ENCODE measurements at places on chromosomes 11 and 22.
A peak's percentile ranks its signal among the peaks of the same experiment; 100 is the strongest.

DNA sequence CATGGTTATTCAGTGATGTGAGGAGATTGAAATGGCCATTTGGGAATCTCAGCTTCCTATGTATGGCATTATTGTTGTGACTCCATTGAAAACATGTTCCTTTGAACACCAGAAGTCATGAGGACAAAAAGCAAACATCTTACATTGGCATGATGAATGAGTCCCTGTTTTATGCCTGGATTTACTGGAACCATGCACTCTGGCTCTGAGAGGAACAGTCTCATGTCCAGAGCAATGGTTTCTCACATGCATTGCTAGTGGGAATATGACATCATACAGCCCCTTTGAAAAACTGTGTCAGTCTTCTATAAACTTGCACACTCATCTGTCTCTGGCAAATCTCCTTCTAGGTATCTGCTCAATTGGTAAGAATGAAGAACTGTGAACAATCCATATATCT lies 3.4 kb upstream of the KDM4F start:
- no peak for DNase-seq

GRCh38 chr11:64764040-64764611 lies 4.4 kb upstream of the PYGM start:
- DNase-seq, result no peak

- DNase-seq, result peak; percentile 80
Observed at GRCh38 chr11:122690801-122691548, 35.5 kb downstream of the UBASH3B start.

GRCh38 chr11:70788248-70789022 lies 390.1 kb downstream of the CTTN start:
- no peak for DNase-seq

- DNase-seq, result no peak
Observed at GRCh38 chr22:48389916-48390315, 1437.8 kb downstream of the BRD1 start.

GRCh38 chr11:11220786-11221185 lies 132.3 kb downstream of the CSNK2A3 start:
- DNase-seq, result no peak

DNA sequence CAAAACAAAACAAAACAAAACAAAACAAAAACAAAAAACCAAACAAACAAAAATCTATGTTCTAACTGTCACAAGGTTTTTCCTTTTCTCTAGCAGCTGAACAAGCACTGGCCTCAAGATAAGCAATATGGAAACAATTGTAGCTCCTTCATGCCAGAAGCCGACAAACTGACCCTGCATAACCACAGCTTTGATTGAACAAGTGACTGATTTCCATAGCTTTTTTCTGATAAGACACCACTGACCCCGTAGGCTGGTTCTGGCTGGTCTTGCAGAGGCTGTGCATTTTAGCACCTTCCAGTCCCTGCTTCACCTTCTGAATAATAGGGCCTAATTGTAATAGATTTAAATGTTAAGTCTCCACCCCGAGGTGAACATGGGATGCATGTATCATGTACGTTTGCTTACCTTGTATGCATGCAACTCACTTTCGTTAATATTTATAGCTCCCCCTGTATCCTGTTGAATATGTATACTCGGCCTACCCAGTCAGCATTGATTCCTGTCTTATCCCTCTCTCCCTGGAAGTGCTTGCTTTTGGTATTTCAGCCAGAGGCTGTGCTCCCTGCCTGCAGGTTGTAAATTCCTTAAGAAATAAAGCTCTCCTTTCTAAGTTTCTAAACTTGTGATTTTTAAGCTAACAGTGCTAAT lies 49.6 kb downstream of the CNTF start:
- no peak for DNase-seq

GRCh38 chr11:61718621-61719302 lies 33.7 kb upstream of the MYRF start:
- no peak for DNase-seq

GRCh38 chr11:19829109-19829837 lies 116.6 kb downstream of the NAV2 start:
- DNase-seq, result no peak

DNA sequence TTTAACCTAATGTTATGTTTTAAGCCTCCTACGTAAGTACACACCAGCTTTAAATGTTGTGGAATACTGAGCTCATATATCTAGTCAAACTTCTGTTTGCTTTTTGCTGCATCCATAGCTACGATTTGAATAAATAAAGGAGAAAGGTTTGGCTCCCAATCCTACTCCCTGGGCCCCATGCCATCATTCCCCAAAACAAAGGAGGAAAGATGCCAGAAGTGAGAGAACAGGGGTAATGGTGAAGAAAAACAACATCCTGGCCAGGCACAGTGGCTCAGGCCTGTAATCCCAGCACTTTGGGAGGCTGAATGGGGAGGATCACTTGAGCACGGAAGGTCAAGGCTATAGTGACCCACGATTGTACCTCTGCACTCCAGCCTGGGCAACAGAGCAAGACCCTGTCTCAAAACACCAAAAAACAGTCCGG lies 26.5 kb downstream of the SCGB1A1 start:
- DNase-seq, result no peak

DNA sequence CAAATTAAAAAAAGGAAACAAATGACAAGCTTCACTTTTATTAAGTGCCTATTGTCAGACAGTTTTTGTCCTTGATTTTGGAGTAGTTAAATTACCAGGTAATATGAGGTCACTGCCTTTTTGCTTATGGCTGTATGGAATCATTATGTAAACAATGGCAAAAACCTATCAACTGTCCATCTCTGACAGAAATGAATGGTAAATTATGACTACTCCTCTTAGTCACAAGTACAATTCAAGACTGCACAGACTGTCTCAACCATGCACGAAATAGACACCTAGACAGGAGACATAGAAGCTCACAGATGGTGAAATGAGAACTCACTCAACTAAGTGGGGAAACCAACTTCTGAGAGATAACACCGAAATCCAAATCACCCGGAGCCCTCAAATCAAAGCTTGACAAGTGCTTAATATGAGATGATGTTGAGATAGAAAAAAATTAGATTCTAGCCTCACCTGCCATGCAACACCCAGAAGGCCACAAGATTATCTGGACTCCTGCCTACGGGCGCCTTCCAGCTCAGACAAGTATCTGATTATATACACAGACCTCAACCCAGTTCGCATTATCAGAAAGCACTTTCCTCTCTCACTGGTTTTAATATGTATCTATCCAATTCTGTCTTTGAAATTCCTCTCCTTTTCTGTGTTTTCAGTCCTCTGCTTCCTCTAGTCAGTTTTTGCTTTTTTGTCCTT lies 199.3 kb downstream of the CADM1 start:
- no peak for DNase-seq

- no peak for DNase-seq
Observed at GRCh38 chr11:80136991-80137390, 696.2 kb upstream of the TENM4 start.

DNA sequence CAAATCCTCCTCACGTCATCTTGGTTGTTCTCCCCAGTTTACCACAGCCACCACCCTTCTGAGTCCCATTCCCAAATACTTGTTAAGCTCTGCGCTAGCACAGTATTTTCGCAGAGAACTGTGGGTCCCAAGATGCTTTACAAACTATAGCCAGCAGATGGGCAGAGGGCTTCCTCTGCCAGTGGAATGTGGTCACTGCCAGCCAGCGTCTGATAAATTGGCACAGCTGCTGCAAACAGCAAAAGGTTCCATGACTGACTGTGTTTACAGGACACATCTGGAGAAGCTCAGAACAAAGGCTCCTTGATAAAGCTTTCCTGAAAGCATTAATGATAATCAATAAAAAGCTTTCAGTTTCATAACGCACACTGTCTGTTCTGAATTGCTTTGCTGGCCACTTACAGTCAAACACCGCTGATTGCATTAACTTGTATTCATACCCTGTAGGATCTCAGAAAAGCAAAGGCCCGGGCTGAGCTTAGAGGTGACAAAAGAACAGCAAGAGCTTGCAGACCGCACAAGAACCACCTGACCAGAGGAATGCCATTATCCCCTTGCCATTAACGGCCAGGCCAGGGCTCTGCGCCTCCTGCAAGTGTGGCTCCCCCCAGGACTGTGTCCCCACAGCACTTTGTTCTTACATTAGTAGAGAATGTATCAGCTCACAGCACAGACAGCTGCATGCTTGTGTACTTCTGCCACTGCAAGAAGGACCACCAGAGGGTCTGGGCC lies 120.6 kb downstream of the MICAL3 start:
- DNase-seq, result no peak

DNA sequence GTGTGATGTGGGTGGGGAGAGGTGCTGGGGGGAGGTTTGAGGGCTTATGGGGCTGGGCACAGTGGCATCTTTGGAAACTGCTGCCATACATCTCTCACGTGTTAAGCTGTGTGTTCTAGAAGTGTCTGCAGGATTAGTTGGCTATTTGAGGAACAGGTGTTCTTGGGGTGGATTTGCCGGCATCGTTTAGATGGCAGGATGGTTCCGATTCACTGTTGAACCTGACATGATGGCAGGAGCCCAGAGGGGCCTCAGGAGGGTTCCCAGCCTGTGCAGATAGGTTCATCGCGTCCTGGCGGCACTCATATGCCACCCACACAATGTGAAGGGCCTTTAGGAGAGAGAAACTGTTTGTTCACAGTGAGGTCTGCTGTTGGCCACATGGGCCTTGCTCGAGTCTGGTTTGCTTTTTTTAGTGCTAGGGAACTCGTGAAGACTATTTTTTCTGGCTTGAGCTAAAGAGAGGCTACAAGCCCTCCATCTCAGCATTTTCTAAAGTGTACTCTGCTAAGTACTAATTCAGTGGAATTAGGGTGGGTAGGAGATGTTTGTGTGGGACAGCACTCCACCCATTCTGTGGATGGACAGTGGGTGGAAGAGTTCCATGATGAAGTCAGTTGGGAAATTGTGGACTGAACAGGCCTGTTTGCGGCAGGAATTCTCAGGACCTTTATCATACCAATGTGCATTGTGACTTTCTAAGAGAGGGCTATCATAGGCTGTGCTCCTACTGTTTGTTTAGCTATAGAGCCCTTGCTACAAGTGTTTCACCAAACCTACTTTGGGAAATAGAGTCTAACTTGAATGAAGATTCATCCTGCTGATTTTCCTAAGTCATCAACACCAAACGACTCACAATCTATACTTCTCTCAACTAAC lies 55.4 kb upstream of the PLET1 start:
- no peak for DNase-seq

GRCh38 chr11:66195867-66196266 lies 72.6 kb upstream of the RAB1B start:
- no peak for DNase-seq

DNA sequence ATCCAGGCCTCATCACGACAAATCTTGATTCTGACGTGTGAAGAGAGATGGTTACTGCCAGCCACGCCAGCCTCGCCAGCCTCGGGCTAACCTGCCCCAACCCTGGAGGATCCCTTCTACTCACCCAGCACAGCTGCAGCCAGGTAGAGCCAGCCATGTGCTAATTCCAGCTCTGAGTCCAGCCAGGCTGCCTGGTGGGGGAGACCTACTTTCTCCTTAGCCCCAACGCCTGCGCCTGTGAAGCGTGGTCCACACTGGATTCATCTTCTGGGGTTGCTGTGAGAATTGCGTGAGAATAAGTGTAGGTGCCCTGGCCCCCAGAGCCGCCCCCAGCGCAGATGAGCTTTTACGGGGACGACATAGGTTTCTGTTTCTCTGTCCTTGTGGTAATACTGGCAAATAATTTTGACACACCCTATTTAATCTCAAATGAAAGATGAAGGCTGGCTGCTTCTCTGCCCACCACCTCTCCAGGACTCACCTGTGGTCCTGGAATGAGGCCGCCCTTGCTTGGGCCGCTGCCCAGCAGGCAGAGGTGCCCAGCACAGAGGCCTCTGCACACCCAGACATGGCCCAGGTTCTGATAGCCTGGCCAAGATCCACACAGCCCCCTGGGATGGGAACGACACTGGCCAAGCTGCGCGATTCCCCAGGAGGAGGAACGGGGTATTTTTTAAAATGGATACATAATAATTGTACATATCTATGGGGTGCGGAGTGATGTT lies 528.4 kb downstream of the TBC1D22A start:
- DNase-seq, result no peak

GRCh38 chr11:100855466-100856067 lies 168.5 kb downstream of the ARHGAP42 start:
- DNase-seq, result peak; percentile 46

- DNase-seq, result peak; percentile 1
Observed at GRCh38 chr22:24803064-24803542, 2.9 kb upstream of the SGSM1 start.

GRCh38 chr22:20319041-20319744 lies 667 bp downstream of the DGCR6L start:
- peak; percentile 12 for DNase-seq

GRCh38 chr11:64876229-64876750 lies 2.1 kb downstream of the EHD1 start:
- no peak for DNase-seq

- no peak for DNase-seq
Observed at GRCh38 chr11:1348796-1349326, 39.4 kb upstream of the TOLLIP start.

- DNase-seq, result no peak
Observed at GRCh38 chr22:19738664-19739447, 15.5 kb downstream of the GP1BB start.

DNA sequence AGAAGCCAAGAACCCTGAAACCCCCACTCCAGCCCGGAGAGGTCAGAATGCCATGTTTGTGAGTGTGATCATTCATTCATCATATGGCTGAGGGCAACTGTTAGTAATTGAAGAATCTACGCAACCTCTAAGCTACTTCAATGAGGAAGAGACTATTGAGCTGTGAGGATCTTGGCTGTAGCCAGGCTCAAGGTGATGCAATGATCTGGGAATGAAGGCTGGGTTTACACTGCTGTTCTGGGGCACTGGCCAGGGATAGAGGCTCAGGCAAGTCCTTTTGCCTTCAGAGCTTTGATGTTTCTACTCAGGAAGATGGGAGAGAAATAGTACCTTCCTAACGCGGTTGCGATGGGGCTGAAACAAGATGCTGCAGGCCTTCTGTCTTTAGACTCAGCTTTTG lies 12.9 kb downstream of the CRYBB2 start:
- DNase-seq, result no peak

- DNase-seq, result no peak
Observed at GRCh38 chr11:2402106-2402505, 1.6 kb downstream of the TSSC4 start.

DNA sequence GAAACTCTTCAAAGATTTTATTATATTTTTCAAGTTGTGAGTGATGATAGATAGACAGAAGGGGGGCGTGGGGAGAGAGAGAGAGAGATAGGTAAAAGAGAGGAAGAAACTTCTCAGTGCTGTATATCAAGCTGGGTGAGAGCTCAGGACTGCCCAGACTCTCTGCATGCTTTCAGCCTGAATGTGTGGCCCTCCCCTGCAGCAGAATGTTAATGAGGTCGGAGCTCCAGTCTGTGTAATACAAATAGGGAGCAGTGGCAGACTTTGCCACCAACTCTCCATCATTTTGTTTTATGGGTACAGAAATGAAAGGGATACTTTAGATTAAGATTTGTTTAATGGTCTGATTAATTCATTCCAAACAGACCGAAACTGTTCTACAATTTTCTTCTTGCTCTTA lies 752.8 kb downstream of the OPCML start:
- DNase-seq, result no peak

DNA sequence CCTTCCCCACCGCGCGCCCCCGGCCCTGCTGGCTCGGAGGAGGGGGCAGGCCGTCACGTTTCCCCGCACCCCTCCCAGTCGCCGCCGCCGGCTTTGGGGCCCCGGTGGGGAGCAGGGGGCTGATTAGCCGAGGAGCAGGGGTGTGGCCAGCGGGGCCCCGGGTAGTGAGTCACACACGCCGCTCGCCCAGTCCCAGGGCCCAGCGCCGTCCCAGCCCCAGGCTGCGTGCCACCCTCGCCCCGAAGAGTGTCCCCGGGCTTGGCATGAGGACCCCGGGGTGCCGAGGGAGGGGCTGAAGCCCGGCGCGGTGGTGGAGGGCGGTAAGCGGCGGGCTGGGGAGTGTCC lies 34.4 kb downstream of the PRDM11 start:
- DNase-seq, result peak; percentile 32

Measured in AML-193 (cell line).